ENCODE measurements at places on chromosomes 11 and 22.

- no peak for DNase-seq
Measured at GRCh38 chr11:74755395-74755995, 6.8 kb downstream of the RNF169 start.

- DNase-seq, result no peak
Measured at GRCh38 chr11:35046681-35047080, 92.3 kb upstream of the CD44 start.

GRCh38 chr11:13111813-13112130, 102.7 kb downstream of the RASSF10 start:
- no peak for DNase-seq

- DNase-seq, result no peak
Measured at GRCh38 chr11:114876234-114876633, 197.9 kb downstream of the NXPE2 start.

DNA sequence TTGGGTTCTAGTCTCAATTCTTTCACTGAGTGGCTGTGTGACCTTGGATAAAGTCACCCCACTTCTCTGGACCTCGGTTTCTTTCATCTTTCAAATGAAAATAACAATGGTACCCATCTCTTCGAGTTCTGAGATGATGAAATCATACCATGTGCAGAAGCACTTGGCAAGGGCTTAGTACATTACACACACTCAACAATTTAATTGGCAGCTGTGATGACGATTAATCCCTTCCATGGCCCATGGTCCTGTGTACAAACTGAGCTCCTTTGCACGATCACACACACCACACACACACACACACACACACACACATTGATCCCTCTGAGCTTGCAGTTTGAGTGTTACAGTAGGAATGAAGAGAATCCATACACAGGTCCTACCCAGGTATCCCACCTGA, 103.4 kb upstream of the ASPHD2 start:
- DNase-seq, result no peak

DNA sequence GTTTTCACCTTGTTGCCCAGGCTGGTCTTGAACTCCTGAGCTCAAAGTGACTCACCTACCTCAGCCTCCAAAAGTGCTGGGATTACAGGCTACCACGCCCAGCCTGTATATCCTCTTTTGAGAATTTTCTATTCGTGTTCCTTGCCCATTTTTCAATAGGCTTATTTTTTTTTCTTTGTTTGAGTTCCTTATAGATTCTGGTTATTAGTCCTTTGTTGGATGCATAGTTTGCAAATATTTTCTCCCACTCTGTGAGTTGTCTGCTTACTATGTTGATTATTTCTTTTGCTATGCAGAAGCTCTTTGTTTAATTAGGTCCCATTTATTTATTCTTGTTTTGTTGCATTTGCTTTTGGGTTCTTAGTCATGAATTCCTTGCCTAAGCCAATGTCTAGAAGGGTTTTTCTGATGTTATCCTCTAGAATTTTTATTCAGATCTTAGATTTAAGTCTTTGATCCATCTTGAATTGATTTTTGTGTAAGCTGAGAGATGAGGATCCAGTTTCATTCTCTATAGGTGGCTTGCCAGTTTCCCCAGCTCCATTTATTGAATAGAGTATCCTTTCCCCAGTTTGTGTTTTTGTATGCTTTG, 17.7 kb upstream of the ZBED5 start:
- no peak for DNase-seq

DNA sequence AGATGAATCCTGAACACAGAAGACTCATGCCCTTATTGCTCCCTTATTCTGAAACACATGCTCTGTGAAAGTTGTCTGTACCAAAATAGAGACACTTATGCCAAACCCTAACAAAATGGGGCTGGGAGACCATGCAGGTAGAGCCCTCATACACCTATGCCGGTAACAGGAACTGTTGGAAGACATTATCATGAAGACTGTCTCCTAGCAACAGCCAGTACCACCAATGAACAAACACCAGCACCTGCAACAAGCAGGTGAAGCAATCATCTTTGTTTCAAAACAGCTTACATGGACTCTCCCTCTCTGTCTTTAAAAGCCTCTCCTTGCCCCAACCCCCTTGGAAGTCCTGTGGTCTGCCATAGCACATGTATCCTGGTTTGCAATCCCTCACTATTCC, 17.2 kb downstream of the SLC5A4 start:
- no peak for DNase-seq

- no peak for DNase-seq
Measured at GRCh38 chr11:111097191-111097590, 148.3 kb upstream of the POU2AF2 start.

- no peak for DNase-seq
Measured at GRCh38 chr11:67646535-67647336, 3.8 kb downstream of the ACY3 start.

DNA sequence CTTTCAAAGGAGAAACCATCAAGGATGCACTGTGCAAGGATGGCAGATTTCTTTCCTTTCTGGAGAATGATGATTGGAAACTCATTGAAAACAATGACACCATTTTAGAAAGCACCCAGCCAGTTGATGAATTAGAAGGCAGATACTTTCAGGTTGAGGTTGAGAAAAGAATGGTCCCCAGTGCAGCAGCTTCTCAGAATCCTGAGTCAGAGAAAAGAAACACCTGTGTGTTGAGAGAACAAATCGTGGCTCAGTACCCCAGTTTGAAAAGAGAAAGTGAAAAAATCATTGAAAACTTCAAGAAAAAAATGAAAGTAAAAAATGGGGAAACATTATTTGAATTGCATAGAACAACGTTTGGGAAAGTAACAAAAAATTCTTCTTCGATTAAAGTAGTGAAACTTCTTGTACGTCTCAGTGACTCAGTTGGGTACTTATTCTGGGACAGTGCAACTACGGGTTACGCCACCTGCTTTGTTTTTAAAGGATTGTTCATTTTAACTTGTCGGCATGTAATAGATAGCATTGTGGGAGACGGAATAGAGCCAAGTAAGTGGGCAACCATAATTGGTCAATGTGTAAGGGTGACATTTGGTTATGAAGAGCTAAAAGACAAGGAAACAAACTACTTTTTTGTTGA, 9.8 kb downstream of the FAM111A start:
- DNase-seq, result no peak

DNA sequence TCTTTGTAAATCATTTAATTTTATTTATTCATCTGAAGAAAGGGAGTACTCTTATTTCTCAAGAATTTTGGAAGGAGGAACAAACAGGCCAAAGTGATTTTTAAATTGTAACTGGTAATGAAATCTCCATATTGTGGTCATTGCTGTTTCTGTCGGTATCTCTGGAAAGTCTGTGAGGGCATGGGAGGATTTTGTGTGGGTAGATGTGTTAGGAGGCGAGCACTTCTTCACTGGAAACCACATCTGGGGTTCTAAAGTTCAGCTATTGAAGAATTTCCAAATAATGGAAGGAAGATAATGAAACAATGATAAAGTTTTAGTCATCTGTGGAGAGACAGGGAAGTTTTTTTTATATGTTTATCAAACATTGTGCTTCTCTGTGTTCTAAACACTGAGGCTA, 6.6 kb downstream of the TRIM34 start:
- no peak for DNase-seq

DNA sequence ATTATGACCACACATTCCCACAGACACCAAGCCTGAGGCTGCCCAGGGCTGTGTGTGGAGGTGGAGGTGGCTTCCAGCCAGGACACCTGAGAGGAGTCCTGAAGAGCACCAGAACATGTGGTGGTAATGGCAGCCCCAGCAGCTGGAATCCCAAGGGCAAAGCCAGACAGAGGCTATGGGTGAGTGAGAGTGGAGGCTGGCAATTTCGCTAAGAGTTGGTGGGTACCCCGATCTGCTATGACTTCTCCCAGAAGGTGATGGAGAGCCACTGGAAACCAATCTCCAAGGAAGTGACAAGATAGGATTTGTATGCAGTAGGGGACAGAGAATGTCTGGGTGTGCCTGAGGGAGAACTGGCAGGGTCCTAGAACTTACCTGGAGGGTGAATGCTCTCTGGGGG, 69.3 kb upstream of the CLTCL1 start:
- no peak for DNase-seq

DNA sequence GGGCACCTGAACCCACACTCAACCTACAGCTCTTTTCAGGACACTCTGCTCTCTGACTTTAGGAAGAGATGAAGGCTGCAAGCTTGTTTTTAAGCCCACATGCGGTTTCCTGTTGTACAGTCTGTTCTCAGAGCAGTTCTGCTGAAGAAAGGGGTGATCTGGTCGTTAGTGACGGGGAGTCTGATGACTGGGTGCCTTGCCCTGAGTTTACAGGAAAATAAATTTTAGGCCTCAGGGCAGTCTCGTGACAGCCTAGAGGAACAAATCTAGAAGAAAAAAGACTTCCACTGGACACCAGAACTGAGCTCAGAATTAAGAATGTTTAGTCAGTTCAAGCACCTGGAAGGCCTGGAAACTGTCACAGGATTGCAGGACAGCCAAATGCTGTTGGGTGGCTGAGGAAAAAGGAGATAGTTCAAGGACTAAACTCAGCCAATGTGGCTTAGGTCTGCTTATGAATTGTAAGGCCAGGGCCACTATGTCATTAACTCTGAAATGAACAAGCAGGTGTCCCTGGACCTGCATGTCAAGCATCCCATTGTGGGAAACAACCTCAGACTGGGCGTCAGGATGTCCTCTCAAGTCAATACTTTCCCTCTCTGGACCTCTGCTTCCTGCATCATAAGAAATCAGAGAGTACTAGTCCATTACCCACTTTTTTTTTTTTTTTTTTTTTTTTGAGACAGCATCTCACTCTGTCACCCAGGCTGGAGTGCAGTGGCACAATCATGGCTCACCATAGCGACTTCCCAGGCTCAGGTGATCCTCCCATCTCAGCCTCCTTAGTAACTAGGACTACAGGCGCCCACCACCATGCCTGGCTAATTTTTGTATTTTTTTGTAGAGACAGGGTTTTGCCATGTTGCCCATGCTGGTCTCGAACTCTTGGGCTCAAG, 5.7 kb downstream of the PIK3IP1 start:
- peak; percentile 41 for DNase-seq

- DNase-seq, result no peak
Measured at GRCh38 chr11:109892321-109892794, 200.8 kb upstream of the ZC3H12C start.

DNA sequence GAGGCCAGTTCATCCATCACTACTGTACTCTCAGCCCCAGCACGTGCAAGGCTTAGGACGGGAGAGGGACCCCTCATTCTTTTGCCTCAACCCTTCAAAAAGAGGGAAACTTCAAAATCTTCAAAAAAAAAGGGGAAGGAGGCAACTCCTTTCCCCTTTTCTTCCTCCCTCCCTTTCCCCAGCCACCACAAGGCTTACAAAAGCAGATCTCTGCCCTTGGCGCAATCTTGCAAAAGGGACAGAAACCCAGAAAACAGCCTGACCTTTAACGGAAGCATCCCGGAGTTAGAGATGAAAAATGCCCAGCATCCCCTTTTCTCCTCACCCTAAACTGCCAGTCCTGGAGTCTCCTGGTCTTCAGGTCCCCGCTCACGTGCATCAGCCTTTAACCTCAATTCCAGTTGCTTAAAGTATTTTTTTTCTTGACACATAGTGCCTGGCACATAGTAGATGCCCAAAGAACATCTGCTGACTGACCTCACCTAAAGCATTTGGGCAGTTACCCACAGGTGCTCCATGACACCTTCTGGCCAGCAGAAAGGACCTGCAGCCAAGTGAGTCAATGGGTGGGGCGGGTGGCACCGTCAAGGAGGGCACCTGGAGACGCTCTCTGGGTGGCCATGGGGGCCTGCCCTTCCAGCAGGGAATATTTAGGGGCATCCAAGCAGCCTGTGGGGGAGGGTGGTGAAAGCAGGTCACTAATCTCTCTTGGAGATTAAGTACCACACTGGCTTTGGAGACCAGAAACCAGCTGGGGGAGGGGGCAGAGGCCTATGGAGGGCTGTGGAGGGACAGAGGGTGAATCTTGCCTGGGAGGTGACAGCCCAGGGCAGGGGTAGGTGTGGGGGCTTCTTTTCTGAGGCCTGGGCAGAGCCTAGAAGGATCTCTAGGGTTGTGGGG, 16.3 kb downstream of the NECTIN1 start:
- DNase-seq, result no peak

DNA sequence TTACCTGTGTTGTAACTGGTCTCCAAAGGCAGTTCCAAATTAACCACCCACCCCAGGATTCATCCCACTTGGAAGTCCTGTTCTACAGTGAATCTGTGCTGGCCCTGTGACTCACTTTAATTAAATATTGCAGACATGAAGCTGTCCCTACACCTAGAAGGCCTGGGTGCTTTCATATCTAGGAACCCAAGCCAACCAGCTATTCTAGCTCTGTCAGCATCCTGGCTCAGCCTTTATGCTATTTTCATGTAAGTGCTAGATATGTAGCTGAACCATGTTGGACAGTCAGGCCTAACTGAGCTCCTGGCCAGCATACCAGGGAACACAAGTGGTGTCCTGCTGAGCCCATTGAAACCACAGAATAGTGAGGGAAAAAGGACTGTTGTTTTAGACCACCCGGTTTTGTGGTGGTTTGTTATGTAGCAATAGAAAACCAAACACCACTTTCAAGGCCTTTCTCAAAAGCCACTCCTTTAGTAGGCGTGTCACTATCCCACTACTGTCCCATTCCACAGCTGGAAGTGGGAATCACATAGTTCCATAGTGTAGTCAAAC, 30.3 kb downstream of the CNTF start:
- DNase-seq, result no peak

GRCh38 chr22:29758068-29758622, 8.7 kb downstream of the ZMAT5 start:
- no peak for DNase-seq

- no peak for DNase-seq
Measured at GRCh38 chr11:114026355-114026754, 33.2 kb upstream of the ZBTB16 start.

- no peak for DNase-seq
Measured at GRCh38 chr11:111983187-111983986, 41.8 kb upstream of the DLAT start.

GRCh38 chr11:56889986-56890385, 98.7 kb upstream of the OR5AK2 start:
- DNase-seq, result no peak

- DNase-seq, result no peak
Measured at GRCh38 chr11:131413217-131413616, 42.8 kb downstream of the NTM start.

DNA sequence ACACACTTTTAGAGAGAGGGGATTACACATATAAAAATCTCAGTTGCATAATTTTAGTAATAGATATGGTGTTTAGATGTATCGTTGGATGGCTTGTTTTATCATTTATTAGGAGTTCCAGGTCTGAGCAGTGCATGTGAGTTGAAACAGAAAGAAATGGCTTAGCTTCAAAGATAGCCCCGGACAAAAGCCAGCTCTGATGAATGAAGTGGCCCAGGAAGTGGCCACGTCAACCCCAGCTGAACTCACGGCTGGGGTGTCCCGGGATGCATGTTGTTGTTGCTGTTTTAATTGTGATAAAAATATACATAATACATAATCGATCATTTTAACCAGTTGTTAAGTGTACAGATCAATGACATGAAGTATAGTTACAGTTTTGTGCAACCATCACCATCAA, 1513.6 kb downstream of the BRD1 start:
- no peak for DNase-seq

- DNase-seq, result no peak
Measured at GRCh38 chr11:93526346-93526633, 16.9 kb downstream of the SMCO4 start.

GRCh38 chr11:128412847-128413791, 174.2 kb downstream of the ETS1 start:
- no peak for DNase-seq

- DNase-seq, result no peak
Measured at GRCh38 chr11:129374081-129374992, 1.3 kb upstream of the BARX2 start.
